ENCODE measurements at places on chromosomes 3 and 15.
A peak's percentile ranks its signal among the peaks of the same experiment; 100 is the strongest.

- DNase-seq: no peak
Measured at GRCh38 chr3:180180795-180181194, 144.1 kb upstream of the PEX5L start.

GRCh38 chr3:176855901-176856486 is 341.3 kb downstream of the TBL1XR1 start:
- no peak for DNase-seq

GRCh38 chr3:40186508-40186907 is 123.0 kb upstream of the EIF1B start:
- no peak for DNase-seq

GRCh38 chr15:90633360-90633759 is 83.8 kb upstream of the BLM start:
- no peak for DNase-seq

DNA sequence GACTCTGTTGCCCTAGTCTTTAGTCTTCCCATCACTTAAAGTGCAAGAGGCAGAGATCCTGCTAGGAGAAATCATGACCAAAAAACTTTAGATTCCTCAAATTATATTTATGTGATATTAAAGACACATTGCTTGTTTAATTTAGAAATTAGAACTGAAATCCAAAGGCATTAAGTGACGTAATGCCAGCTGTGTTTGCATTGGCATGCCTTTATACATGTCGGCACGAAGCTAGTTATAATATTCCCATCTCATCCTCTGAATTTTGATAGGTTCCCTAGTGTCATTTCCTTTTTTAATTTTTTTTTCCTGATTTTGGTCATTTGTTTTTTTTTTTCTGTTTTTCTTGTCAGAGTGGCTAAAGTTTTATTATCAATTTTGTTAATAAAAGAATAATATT is 203.5 kb upstream of the ZBTB20 start:
- DNase-seq: no peak

DNA sequence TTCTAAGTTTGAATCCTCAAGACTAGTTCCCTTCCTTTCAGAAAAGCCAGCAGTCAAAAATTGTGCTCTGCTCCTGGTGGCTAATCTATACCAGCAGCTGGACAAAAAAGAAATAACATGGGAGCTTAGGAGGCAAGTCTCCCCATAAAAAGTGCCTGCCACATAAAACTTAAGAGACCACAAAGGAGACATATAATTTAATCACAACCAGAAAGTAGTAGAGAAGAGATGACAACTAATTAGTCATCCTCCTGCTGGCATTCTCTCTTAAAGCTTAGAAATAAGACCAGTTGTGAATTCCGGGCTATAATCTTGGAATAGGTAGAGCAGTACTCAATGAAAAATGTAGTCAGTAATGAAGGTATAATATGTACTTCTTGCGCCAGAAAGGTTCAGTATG is 20.2 kb upstream of the IMPG2 start:
- DNase-seq: no peak

DNA sequence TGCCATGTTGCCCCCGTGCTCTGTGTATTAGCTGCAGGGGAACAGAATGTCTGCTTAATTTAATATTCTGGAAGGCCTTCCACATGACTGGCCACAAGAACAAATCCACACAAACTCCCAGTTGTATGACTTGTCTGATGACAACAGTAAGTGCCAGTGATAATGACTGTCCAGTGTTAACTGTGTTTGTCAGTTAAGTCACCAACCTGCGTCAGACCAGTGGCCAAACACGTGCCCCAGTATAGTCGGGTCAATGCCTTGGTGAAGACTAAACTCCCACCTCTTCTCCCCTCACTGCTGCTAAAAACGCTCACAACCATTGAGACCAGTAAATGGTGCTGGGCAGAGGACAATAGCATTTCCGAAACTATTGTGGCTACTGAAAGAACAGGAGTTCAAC is 9.8 kb upstream of the ATP13A5 start:
- no peak for DNase-seq

GRCh38 chr15:35705030-35705883 is 159.3 kb upstream of the DPH6 start:
- no peak for DNase-seq

DNA sequence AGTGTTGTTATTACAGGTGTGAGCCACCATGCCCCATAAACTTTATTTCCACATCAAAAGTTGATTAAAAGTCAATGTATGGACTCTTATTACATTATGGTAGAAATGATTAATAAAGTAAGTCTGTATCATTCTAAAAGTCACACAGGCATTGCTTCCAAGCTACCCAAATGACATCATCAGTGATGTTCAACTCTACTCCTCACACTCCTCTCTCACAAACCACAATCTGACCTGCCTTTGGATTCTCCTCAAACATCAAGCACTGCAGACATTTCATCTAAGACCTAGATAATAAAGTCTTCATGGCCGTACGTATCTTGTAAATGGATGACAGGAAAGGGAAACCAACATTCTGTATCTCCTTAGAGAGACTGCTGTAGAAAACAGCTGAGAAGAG is 68.0 kb downstream of the SMARCC1 start:
- no peak for DNase-seq

DNA sequence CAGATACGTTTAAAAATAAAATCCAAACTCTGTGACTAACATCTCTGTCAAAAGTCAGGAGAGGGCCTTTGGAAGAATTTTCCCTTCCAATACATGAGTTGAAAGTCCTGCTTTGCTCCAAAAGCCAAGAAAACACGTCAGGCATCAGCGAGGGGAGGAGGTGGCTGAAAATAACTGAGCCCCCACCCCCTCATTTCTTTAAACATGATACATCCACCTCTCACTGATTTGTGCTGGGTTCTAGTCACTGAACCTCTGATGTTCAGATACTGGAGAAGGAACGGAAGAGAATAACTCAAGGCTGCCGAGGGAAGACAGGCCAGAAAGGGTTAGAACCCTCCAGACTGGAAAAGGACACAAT is 9.4 kb upstream of the SEMA5B start:
- no peak for DNase-seq

DNA sequence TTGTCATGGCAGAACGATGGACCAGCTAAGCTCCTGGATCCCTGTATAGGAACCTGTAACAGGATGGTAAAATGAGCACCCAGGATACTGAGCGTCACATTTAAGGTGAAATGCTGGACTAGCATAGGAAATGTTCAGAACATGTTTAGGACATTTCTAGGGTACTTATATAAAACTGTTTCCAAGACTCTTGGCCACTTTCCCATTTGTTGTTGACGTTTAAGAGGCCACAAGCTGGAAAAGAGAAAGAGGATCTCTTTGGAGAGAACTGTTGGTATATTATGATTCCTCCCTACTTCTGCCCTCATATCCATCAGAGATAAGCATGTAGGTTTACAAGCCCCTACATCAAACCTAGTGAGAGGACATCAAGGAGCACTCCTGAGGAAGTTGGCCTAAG is 57.5 kb downstream of the SCN11A start:
- no peak for DNase-seq

GRCh38 chr3:178137831-178138230 is 398.4 kb upstream of the KCNMB2 start:
- DNase-seq: no peak

GRCh38 chr3:183181606-183182005 is 19.1 kb upstream of the LAMP3 start:
- DNase-seq: no peak

- no peak for DNase-seq
Measured at GRCh38 chr15:55334997-55335396, 16.0 kb downstream of the PIGB start.

DNA sequence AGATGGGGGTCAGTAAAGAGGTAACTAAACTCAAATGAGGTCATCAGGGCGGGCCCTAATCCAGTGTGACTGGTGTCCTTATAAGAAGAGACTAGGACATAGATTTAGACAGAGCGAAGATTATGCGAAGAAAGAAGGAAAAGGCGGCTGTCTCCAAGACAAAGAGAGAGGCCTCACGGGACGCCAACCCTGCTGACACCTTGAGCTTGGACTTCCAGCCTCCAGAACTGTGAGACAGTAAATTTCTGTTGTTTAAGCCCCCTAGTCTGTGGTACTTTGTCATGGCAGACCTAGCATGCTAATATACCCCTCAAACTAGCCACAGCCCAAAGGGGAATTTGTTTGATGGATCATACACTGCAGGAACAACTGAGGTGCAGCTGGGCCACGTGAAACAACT is 183.0 kb downstream of the ABHD5 start:
- no peak for DNase-seq

DNA sequence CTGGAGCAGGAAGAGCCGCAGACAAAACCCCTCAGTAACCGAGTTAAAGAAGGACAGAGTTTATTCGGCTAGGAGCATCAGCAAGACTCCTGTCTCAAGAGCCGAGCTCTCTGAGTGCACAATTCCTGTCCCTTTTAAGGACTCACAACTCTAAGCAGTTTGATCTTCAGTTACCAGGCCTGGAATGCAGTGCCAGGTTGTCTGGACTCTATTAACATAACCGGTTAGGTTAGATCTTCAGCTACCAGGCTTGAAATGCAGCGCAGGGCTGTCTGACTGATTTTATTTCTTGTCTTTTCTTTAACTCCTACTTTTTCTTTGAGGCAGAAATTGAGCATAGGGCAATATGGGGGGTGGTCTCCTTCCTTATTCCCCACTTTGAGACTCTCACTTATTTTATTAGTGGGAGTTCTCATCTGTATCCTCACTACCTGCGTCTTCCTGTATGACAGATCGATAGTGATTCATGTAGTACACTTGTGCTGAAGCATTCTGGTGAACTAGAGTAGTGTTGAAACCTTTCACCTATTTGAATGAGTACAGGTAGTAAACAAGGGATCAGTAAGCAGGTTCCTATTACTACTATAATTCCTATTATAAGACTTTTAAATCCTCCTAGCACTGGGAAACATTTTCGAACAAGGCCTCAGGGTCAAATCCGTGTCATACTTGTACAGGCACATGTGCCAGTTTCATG is 325.0 kb downstream of the CGGBP1 start:
- no peak for DNase-seq

DNA sequence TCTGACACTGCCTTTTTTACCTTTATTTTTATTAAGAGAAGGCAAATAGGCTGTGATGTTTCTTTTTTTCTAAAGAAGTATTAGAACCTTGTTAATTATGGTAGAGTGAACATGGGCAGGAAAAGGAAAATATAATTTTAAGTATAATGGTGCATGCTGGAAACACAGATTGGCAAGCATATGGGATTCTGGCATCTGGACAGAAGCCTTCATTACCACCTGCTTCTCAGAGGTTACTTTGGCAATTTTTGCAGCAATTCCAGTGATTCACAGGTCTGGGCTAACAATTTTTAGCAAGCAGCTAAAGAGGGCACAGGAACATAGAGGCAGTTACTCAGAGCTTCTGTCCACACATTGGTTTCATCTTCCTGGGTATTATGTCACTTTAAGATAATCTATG is 258.3 kb downstream of the DIPK2A start:
- DNase-seq: no peak

- DNase-seq: no peak
Measured at GRCh38 chr3:136070953-136071949, 105.7 kb downstream of the PPP2R3A start.

DNA sequence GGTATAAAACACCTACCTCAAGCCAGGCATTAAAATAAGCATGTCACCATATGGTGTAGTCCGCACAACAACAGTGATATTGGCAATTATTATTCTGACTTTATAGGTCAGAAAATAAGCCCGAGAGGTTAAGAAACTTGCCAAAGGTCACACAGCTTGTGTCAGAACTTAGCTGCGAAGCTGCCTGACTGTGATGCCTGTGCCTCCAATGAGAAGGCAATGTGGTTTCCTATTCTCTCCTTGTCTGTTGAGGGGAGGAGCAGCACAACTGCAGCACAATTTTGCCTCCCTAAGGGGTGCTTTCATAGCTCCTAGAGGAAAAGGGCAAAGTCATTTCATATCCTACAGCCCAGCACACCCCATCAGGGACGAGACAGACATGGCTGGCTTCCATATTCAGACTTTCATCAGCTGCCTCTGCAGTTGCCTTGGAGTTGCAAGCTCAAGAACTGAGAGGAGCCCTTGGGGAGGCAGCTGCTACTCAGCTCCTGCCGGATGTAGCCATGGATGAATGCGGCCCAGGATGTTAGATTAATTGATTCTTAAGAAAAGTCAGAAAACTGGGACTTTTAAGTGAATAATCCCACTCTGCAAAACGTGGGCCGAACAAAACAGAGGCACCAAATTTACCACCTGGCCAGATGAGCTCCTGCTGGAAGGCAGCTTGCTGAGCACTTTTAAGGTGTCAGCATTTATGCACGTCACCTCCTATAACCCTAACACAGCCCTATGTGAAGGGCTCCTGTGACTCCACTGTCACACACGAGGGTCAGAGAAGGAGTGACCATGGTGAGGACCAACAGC is 38.5 kb downstream of the MYO5C start:
- DNase-seq: no peak

DNA sequence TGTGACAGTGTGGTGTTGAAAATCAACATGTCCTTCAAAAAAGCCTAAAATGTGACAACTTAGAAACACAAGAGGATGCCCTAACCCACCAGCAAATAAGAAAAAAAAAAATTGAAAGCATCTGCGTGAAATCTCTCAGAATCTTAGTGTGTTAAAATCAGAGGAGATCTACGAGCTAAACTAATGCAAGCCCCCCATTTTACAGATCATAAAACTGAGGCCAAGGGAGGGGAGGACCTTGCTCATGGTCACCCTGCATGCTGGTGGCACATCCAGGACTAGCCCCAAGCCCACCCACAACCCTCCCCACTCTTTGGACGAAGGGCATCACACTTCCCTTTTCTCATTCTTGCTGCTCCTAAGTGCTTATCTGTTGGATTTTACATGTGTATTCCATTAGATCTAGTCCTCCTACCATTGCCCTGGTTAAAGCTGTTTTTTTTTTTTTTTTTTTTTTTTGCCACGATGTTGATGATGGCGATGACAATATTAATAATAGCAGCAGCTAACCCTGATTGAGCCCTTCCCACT is 29.1 kb upstream of the NOX5 start:
- DNase-seq: no peak

- peak; percentile 62 for DNase-seq
Measured at GRCh38 chr3:143585720-143586456, 262.4 kb downstream of the SLC9A9 start.

DNA sequence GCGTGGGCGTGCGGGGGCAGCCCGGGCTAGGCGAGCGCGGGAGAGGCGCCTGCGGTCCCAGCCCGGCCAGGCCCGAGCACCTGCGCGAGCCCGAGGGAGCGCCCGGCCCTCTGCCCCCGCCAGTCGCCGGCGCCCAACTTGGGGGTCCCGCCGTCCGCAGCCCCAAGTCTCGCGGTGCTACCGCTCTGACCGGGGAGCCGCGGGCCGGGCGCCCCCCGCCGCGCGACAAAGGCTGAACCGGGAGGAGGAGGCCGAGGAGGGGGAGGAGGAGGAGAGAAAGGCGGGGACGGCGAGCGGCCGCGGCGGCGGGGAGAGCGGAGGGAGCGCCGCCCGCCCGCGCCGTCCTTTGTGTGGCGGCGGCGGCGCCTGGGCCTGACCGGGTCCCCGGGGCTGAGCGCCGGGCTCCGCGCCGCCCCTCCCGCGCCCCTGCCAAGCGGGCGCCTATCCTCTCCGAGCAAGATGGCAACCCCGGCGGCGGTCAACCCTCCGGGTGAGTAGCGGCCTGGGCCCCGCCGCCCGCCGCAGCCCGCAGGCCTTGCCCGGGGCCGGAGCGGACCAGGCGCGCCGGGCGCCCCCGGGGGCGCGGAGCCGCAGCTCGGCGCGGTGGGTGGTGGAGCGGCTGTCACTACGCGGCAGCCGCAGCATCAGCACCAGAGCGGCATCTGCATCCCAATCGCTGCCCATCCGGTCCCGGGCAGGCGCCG is at the start of gene ARNT2:
Gene ARNT2 (plus strand): TSS at position 326 of the 704 bp plus-strand sequence. CDS start 134 bp downstream, at position 460.
- DNase-seq: peak; percentile 66

- no peak for DNase-seq
Measured at GRCh38 chr15:30044377-30044776, 38.4 kb upstream of the GOLGA8J start.
